Adrenal gland (tissue), 19 donors: ENCODE measurements at places on chromosomes 3 and 15. TPM values are rescaled to one million over a fixed set of nuclear protein-coding genes. Genes with fewer than 3 reads are reported as not detected.
A peak's percentile ranks its signal among the peaks of the same experiment; 100 is the strongest.

INSYN1 gene
- total RNA-seq = 1.6 TPM

SOX2 gene
- total RNA-seq = 1.2 TPM

GABRR3 gene
- under 0.01 TPM for total RNA-seq

PLAAT1 gene
- total RNA-seq = 5.4 TPM

TERC gene
- 3.2 TPM for total RNA-seq

PGBD4 gene
- total RNA-seq = 1.2 TPM

DLL4 gene
- 8.0 TPM for total RNA-seq

DNA sequence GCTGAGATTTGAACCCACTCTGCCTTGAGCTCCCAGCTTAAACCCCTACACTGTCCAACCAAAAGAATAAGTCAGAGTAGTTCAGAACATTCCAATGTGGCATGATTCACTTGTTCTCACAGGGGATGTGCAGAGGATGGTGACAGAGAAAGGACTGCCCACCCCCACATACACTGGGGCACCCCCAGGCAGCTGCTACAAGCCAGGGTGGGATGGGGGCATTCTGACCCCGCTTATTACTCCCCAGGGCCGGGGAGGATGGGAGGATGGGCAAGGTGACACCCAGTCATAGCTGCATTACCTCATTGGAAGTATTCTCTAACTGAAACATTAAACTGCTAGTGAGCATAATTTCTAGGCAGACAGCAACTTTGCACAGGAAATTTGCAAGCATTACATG is 126.0 kb upstream of the PRR20G start:
- H3K27me3 ChIP-seq = peaks cover 5% of the 10 kb centered on the region
- H3K27ac ChIP-seq = no peak overlapping the region
- H3K4me3 ChIP-seq = no peak overlapping the region
- H3K36me3 ChIP-seq = no peaks in the 10 kb centered on the region
- DNase-seq = no peak

GRCh38 chr3:195467641-195468390 is 25.0 kb upstream of the ACAP2 start:
- no peak for DNase-seq
- no peaks in the 10 kb centered on the region for H3K27me3 ChIP-seq
- no peaks in the 10 kb centered on the region for H3K4me1 ChIP-seq
- H3K27ac ChIP-seq = no peak overlapping the region

DNA sequence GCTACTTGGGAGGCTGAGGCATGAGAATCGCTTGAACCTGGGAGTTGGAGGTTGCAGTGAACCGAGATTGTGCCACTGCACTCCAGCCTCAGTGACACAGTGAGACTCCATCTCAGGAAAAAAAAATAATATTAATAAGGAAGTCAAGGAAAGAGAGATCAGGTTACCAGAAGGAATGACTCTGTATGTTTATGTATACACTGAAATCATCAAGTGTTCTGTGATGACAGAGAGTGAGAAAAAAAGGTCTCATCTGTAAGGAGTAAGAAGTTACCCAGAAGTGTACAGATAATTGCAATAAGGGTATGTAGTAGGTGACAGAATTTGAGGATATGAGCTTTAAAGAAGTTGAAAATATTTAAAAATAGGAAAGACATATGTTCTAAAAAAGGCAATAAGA is 4.3 kb upstream of the CCDC50 start:
- no peaks in the 10 kb centered on the region for H3K36me3 ChIP-seq
- no peak overlapping the region for H3K27ac ChIP-seq
- H3K27me3 ChIP-seq = no peaks in the 10 kb centered on the region
- H3K4me1 ChIP-seq = peaks cover 8% of the 10 kb centered on the region
- no peak overlapping the region for H3K4me3 ChIP-seq

GRCh38 chr15:67165254-67166253 is 88.9 kb downstream of the AAGAB start:
- H3K36me3 ChIP-seq = peaks cover 3% of the 10 kb centered on the region
- no peaks in the 10 kb centered on the region for H3K27me3 ChIP-seq
- H3K27ac ChIP-seq = peak overlapping the region; percentile 18
- no peaks in the 10 kb centered on the region for H3K4me1 ChIP-seq
- DNase-seq = no peak

DNA sequence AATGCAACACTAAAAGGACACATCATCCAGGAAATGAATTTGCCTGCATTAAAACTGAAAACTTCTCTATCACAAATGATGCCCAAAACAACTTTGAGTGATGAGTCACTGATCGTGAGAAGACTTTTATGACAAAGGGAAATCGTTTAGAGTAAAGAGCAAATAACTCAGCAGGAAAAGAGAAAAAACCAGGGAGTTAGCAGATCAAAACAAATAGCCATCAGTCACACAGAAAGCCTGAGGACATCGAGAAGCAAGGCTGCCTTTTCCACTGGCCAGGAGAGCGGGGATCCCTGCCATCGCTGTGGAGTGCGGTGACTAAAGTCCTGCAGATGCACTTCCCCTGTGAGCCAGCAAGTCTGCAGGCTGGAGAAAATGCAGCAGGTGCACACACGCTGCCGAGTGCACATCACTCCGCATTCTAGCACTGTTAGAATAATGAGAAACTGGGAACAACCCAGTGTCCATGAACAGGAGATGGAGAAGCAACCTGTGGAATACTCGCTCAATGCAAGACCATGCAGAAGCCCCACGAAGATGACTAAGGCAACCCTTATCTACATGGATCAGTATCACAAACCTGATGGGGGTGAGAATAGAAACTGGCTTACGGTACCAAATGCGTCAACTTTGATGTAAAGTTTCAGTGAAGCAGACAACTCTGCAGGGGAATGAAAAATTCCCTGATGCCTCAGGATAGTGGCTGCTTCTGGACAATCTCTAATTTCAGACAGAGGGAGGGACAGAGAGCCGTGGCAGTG is 86.4 kb downstream of the NSMCE3 start:
- no peaks in the 10 kb centered on the region for H3K4me1 ChIP-seq
- H3K4me3 ChIP-seq = no peak overlapping the region

- no peak overlapping the region for H3K27ac ChIP-seq
- peaks cover 6% of the 10 kb centered on the region for H3K4me1 ChIP-seq
- DNase-seq = no peak
- H3K4me3 ChIP-seq = no peak overlapping the region
Measured at GRCh38 chr15:48566668-48567067, 78.8 kb downstream of the FBN1 start.

- H3K27me3 ChIP-seq = no peaks in the 10 kb centered on the region
- DNase-seq = no peak
- no peak overlapping the region for H3K4me3 ChIP-seq
- H3K4me1 ChIP-seq = no peaks in the 10 kb centered on the region
- H3K27ac ChIP-seq = no peak overlapping the region
Measured at GRCh38 chr3:59374818-59375211, 325.0 kb upstream of the CFAP20DC start.

DNA sequence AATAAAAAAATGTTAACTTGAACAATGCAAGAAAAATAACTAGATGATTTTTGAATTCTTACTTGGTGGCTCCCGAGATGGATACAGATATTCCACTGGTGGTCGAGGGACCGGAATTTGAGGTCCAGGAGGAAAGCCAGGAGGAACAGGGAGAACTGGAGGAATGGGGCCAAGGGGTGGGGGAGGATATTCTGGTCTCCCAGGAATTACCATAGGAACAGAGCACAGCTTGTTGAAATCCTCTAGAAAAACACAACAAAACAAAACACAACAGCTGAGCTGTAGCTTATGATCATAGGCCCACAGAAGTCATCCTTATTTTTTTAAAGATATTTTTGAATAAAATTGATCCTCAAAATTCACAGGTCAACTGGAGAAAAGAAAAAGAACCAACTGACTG is 129.4 kb downstream of the FBN1 start:
- no peaks in the 10 kb centered on the region for H3K4me1 ChIP-seq
- no peaks in the 10 kb centered on the region for H3K27me3 ChIP-seq
- H3K27ac ChIP-seq = no peak overlapping the region
- no peak for DNase-seq

DNA sequence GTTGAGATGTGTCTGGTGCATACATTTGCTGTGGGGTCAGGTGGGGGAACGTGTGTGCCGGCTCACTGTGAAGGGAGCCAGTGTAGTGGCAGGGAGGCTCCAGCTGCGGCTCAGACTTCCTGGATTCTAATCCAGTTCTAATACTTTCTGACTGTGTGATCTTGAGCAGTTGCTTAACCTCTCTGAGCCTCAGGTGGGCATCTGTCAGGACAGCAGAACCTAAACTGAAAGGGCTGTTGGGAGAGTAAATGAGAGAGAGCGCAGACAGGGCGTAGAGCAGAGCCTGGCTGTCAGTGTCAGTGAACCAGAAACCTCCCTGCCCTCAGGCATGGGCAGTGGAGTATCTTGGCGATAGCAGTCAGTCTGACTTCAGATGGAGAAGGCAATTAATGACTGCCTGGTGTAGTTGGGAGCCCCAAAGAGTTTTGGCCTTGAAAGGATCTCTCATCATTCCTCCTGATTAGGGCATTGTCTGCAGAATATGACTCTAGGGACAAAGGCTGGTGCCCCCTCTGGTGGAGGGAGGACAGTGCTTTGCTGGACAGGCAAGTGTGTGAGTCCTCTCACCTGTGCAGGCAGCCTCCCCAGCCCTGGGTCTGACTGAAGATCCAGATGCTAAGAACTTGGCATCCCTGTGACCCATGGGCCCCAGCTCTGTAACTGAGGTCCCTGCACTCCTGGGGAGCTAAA is 9.6 kb downstream of the KBTBD13 start:
- DNase-seq = peak; percentile 63
- H3K36me3 ChIP-seq = no peaks in the 10 kb centered on the region
- H3K27ac ChIP-seq = no peak overlapping the region
- no peak overlapping the region for H3K4me3 ChIP-seq
- peaks cover 6% of the 10 kb centered on the region for H3K27me3 ChIP-seq
- H3K4me1 ChIP-seq = no peaks in the 10 kb centered on the region

- no peak overlapping the region for H3K4me3 ChIP-seq
- no peak for DNase-seq
- no peaks in the 10 kb centered on the region for H3K27me3 ChIP-seq
Measured at GRCh38 chr3:53809267-53809666, 37.0 kb downstream of the CHDH start.

DNA sequence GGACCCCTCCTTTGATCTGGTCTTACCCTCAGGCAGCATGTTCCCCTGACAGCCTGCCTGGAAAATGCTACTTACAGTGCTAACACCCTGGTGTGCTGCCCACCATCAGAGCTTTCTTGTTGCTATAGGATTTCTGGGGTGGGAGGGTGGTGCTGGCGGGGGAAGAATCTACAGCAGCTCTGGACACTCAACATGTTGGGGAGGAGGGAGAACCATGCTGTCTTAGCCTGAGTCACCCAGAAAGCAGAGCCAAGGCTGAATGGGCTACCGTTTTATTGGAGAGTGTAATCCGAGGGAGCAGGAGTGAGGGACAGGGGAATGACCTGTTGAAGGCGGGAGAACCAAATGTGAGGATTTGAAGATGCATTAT is 45.6 kb downstream of the MFSD1 start:
- no peak overlapping the region for H3K27ac ChIP-seq
- DNase-seq = no peak
- H3K4me1 ChIP-seq = no peaks in the 10 kb centered on the region
- H3K36me3 ChIP-seq = no peaks in the 10 kb centered on the region
- no peaks in the 10 kb centered on the region for H3K27me3 ChIP-seq
